NCI-H2171 (cell line): ENCODE measurements at places on chromosomes 11 and 22.

DNA sequence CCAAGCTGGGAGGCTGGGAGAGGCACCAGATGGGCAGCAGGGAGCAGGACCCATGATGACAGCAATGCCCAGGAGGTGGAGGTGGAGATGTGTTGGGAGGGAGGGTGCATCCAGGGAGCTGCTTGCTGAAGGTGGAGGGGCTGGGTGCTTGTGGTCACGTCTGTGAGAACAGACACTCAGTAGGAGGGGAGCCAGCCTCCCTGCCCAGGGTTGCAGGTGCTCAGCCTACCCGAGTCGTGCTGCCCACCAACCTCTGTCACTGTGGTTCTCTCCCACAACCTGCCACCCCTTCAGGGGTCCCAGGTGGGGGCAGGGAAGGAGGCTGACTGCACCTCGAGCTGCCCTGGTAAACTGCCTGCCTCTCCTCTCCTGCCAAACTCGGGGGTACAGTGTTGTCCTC lies 5.5 kb downstream of the PRDX5 start:
- DNase-seq, result no peak

- no peak for DNase-seq
Measured at GRCh38 chr11:100602716-100603115, 84.4 kb upstream of the ARHGAP42 start.

DNA sequence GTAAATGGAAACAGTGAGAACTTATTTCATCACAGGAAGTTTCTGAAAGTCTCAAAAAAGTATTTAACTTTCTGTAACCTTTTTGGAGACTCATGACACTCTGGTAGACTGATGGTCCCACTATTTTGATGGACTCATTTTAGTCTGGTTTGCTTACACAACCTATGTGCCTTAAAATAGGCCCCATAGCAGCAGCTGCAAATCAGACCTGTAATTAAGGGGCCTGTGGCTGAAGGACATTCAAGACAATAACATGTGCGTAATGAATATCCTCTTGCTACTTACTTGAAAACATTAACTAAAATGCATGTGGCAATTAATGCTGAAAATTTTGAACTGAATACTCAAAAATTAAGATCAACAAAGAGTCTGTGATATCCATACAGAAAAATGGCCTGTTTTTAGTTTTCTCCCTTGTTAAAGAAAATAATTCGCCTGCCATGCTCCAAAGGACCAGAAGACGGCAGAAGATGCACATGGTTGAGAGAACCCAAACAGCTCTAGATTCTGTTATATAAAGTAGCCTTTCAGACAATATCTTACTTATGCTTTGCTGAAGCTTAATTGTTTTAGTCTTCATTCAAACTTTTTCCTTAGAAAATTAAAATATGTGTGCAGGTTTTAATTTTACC lies 568.5 kb downstream of the KCNA4 start:
- DNase-seq, result no peak

DNA sequence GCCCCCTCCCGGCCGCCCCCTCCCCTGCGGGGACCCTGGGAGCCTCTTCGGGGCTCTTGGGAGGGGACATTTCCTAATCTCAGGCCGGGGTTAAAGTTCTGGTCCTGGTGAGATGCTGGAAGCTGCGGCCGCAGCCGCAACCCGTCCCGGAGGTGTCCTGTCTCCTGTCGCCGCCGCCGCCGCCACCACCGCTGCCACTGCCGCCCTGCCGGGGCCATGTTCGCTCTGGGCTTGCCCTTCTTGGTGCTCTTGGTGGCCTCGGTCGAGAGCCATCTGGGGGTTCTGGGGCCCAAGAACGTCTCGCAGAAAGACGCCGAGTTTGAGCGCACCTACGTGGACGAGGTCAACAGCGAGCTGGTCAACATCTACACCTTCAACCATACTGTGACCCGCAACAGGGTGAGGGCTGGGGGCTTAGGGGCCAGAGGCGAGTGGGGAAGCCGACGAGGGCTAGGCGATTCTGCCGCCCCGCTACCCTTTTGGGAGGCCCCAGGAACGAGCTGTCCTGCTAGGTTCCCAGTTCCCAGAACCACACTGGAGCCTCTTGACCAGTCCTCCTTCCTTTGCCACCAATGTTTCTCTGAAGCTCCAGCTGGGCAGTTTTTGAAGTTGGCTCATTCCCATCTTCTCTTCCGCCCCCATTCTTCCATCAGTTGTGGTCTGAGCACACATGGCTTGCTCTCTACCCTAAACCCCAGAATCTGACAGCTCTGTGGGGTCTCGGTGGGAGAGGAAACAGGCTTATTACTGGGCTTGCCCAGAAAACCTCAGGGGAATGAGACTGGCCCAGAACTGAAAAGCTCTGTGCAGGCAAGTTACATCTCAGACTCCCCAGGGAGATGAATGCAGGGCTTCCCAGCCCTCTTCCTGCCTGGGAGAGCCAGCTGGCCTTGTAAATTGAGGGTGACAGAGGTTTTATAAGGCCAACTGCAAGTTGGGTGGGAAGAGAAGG lies 781 bp downstream of the SIDT2 start:
- peak; percentile 59 for DNase-seq

GRCh38 chr11:123640677-123641494 lies 13.5 kb downstream of the SCN3B start:
- no peak for DNase-seq

GRCh38 chr11:96155627-96156378 lies 187.2 kb downstream of the MAML2 start:
- DNase-seq, result no peak

GRCh38 chr11:68455485-68455884 lies 5.1 kb upstream of the PPP6R3 start:
- no peak for DNase-seq

DNA sequence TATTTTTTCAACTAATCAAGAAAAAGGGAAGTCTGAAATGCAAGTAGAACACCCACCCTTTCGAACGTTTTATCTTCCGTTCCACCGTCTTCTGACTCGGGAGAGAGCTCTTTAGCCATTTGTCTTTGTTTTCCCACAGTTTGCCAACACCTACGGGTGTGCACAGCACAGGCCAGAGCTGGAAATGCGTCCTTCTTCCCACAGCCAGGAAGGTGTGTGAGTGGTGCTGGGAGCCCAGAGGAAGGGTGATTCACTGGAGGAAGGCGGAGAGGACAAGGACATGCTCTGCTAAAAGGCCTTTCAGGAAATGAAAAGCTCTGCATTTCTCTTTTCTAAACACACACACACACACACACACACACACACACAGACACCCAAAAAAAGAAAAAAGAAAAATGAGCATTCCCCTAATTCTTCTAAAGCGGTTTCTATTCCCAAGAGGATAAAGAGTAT lies 18.5 kb downstream of the ENDOD1 start:
- DNase-seq, result no peak

- no peak for DNase-seq
Measured at GRCh38 chr22:32855045-32855756, 53.7 kb downstream of the TIMP3 start.

- DNase-seq, result no peak
Measured at GRCh38 chr11:131688048-131688693, 317.8 kb downstream of the NTM start.

- no peak for DNase-seq
Measured at GRCh38 chr11:76041208-76041607, 165.1 kb downstream of the WNT11 start.

DNA sequence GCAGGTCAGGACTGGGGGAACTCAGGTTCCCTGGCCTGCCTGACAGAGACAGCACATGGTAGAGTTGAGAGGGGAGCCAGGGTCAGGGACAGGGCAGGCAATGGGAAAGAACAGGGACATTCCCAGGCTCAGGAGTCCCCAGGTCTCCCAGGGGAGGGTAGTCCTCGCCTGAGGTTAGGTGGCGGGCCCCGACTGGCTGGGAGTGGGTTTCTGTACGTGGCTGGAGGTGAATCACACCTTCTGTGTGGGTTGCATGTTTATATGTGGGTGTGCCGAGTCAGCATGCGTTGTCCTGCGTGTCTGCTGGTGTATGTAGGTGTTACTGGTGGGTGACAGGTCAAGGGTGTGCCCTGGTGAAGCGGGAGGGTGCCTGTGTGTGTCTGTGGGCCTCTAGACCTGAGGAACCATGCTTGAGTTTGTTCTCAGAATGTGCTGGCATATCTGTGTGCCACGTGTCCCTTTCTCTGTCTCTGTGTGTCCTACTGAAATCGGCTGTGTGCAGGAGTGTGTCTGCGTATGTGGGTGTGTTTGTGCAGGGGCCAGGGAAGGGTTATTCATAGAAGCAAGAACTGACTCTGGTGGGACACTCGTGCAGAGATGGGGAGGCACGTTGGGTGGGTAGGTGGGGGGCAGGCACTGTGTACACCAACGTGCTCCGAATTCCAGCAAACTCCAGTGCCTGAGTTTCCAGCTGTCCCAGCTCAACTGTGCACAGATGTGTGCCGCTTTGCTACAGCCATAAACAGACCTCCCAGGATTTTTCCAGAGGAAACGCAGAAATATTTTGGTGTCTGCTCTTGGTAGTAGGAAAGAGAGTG lies 23.8 kb upstream of the OAF start:
- DNase-seq, result no peak

GRCh38 chr22:38313384-38313955 lies 3.8 kb downstream of the CSNK1E start:
- no peak for DNase-seq

DNA sequence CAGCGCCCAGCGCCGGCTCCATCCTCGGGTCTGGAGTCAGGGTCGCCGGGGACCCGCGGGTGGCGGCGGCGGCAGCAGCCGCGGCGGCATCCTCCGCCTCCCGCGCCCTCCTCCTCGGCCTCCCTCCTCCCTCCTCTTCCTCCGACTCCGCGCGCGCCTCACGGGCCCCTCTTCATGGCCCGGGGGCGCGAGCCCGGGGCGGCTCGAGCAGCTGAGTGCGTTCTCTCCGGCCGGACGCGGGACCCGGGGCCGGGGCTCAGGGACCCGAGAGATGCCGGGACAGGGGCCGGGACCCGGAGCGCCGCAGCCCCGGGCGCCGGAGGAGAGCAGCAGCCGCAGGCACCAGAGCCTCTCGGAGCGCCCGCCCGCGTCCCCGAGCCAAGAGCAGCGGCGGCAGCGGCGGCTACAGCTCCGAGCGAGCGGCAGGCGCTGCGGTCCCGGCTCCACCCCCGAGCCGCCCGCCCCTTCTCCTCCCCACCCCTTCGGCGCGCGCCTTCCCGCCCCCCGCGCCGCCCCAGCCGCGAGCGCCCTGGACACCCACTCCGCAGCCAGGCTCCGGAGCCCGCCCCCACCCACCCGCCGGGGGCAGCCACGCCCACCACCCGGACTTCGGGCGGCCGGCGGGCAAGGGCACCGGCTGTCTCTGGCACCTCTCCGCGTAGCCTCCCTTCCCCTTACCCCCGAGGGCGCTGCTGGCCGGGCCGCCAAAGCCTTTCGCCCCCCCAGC lies at the start of gene CHST1:
Gene CHST1, minus strand, starts transcription at position 417 of the 727 bp plus-strand sequence. CDS start 14,699 bp downstream, outside the sequence.
- no peak for DNase-seq

- no peak for DNase-seq
Measured at GRCh38 chr11:134727204-134727603, 315.2 kb upstream of the B3GAT1 start.

GRCh38 chr22:22954656-22955055 lies 67.0 kb downstream of the IGLL5 start:
- DNase-seq, result no peak

- no peak for DNase-seq
Measured at GRCh38 chr22:50115693-50116092, 25.9 kb downstream of the MOV10L1 start.

DNA sequence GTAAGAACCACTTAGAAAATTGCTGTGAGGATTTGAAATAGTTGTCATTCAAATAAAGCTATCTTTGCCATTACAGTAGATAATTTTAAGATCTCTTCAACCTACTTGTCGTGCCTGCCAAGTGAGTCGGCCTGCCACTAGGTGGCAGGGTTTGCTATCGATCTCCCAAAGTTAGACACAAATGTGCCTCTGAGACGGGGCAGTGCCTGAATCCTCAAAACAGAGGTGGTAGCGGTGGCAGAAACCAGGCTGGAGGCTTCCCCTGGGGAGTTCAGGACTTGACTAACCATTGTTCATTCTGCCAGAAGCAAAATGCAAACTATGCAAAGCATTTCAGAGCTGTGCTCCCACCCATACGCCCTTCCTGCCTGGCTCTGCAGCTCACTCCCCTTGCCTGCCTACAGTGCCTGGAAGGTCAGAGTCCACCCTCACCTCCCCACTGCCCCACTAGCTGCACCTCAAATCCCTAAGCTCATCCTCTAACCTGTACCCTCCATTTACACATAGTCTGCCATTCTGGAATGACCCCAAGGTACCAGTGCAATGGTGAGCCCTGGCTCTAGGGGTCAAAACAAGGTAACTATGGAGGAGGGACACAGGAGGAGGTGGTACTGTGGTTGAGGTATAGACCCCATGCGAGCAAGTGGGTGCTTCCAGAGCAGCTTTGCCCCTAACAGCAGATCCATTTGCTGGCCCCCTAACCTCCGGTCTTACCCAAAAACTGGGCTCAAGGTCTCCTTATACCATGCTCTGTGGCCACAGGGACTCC lies 82.1 kb downstream of the C11orf58 start:
- DNase-seq, result no peak

DNA sequence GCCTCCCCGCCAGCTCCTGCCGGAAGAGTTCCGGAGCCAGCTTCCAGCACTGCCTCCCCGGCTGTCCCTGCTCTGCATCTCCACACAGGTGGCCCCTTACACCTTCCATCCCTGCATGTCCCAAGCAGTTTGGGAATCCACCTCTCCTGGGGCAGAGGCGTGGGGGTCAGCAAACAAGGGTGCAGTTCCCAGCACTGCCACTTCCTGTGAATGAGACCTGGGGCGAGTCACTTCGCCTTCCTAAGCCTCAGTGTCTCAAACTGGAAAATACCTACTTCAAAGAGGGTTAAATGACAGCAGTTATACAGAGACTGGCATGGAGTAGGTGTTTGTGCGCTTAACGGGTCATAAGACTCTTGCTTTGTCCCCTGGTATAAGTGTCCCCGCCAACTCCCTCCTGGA lies 5.2 kb downstream of the CYTH4 start:
- DNase-seq, result no peak

DNA sequence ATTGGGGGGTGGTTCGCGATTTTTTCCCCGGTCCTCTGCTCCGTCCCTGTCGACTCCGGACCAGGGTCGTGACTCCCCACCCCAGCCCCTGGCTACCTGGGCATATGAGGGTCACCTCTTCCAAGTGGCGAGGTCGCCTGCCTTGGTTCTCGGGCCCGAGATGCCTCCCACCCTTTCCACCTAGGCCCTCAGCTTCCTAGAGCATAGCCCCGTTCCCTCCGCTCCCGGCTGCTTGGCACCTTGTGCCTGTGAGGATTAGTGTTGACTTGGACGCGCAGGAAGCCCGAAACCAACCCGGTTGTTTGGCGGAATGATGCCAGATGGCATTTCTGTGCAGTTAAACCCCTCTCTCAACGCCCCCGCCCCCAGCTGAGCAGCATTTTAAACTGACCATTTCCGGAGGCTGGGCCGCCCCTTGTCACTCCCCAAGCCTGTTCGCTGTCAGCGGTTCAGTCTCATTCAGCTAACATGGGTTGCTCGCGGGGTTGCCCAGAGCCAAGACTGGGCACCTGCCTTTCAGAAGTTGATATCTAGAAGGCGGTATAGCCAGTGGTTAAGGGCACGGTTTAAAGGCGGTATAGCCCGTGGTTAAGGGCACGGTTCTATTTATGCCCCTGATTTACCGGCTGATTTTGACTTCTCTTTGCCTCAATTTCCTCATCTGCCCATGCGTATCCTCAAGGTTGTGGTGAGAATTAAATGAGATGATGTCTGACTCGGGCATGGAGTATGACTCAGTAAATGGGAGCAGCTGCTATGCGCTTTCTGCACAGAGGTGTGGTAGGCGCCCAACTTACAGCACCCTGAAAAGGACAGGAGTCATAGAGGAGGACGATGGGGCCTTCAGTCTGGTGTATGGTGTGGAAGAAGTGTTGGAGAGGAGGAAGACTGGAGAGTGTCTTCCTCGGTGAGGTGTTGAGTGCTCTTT lies 639 bp downstream of the INCENP start:
- DNase-seq, result no peak

- no peak for DNase-seq
Measured at GRCh38 chr22:39648630-39648950, 78.0 kb downstream of the CACNA1I start.

GRCh38 chr11:46969379-46969778 lies 32.8 kb downstream of the CSTPP1 start:
- DNase-seq, result no peak
